ENCODE measurements at places on chromosomes 16 and 17.

DNA sequence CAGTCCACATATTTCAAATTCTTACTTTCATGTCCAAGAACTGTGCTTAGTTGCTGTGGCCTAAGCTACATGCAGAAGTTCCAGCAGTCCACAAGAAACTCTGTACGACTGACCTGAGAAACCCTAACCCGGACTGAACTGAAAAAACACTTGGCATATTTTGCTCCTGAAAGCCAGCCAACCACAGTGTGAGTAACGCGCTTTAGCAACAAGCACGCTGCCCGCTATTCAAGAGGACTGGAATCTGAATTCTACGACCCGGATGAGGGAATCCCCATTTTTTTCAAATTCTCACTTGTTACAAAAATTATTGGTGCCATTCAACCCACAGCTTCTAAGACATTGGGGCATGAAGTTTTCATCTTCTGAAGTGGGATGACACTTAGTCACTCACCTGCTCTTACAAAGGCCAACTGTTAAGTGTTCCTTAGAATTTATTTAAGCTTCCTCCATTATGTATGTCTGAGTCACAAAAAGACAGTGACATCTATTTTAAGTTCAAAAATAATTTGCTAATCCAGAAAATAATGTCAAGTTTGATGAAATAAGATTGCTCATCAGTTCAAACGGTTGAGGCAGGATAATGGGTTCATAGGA is 78.7 kb downstream of the CDYL2 start:
- DNase-seq = no peak

GRCh38 chr17:39555368-39555767 is 52.4 kb downstream of the NEUROD2 start:
- no peak for DNase-seq

- peak; percentile 30 for DNase-seq
These were observed 17.9 kb downstream of the CASKIN1 start for GRCh38 chr16:2178321-2179106.

DNA sequence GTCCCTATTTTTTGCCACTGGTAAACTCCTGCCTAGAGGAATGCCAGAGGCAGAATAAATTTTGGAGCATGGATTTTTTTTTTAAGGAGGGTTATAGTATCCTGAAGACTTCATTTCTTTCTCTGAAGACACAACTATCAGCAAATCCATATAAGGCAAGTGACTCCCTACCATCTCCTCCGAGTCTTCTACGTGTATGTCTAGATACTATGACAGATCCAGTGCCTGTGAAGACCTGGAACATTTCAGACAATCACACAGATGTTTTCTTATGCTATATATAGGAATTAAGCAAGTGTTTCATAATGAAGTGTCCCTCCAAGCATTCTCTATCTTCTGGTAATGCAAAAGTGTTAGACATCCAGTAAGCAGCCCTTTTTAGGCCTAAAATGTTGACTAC is 255.5 kb upstream of the TBX2 start:
- no peak for DNase-seq
